SHP77 (cell line): ENCODE measurements at places on chromosomes 12 and 14.
A peak's percentile ranks its signal among the peaks of the same experiment; 100 is the strongest.

DNA sequence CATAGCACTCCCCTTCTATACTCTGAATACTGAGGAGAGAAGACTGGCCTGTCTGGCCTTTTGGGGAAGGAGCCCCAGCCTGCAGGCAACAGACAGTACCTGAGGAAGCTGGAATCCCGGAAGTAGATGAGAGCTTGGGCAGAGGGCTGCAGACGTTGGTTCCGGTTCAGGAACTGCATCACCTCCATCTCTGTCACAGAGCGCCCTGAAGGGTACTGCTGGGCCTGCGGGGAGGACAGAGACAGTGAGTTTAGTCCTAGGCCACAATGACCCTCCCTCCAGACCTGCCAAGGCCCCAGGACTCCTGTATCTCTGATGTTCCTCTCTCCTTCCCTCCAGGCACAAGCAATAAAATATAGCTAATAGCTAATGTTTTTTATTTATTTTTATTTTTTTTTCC is 28.4 kb downstream of the TEP1 start:
- no peak for DNase-seq

GRCh38 chr12:16472631-16473030 is 125.2 kb downstream of the MGST1 start:
- DNase-seq, result no peak

- no peak for DNase-seq
Measured at GRCh38 chr12:15265875-15266274, 44.7 kb upstream of the RERG start.

DNA sequence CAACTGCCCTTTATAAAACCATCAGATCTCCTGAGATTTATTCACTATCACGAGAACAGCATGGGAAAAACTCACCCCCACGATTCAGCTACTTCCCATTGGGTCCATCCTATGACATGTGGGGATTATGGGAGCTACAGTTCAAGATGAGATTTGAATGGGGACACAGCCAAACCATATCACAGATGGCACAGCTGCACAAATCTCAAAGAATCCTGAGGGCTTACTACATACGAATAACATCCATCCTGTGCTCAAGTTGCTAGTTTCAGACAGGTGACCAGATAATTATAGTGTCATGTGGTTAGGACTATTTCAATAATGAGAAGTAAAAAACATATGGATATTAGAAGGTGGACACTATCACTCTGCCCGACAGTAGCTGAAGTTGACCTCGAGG is 211.2 kb downstream of the NUAK1 start:
- no peak for DNase-seq

DNA sequence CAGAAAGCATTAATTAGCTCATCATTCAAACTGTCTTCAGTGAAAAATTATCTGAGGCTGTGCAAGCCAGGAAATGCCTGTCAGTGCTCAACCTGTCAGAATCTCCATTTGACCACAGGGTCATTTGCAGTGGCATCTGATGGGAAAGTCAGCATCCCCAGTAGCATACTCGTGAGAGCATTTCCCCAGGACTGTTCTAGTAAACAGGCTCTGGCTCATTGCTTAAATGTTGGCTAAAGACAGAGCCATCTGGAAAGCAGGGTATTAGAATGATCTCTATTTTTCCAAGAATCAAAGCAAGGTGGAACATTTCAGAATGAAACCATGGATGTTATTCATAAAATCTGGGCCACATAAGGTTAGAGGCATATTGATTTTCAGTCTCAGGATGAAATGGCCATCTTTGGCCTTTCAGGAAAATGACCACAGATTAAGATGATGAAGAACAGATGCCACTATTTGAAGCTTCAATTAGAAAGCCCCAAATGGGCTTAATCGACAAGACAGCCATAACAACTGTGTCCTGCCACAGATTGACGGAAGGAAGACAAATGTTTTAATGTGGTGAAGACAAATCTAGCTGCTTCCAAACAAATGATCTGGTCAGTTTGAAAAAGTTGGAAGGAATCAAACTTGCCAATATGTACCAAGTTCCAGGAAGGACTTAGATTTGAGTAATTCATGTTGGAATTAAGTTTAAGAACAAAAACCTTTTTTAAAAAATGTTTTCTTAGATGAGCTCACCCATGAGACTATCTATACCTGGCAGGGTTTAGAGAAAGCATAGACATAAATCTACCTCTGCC is 94.0 kb upstream of the FAR2 start:
- DNase-seq, result no peak

- DNase-seq, result no peak
Measured at GRCh38 chr14:49623941-49624839, 3.6 kb downstream of the MGAT2 start.

DNA sequence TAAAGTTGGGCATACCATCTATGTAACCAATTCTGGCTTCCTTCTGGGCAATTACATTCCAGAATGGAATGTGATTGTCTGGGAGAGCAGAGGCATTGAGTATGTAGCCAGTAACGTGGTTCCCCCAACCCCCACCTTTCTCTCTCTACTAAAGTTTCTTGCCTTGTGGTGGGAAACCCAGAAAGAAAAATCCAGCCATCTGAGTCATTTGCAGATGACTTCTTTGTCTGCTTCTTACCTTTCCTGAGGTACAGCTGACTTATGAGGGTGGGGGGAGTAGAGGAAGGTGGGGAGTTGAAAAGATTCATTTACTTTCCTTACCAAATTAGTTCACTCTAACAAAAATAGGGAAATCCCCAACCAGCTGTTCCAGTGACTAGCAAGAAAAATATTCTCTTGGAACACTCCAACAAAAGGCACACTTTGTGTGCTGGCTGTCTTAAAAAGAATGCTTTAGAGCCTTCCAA is 112.1 kb upstream of the FRMD6 start:
- DNase-seq, result no peak

GRCh38 chr14:62626416-62626815 is 418.8 kb downstream of the KCNH5 start:
- DNase-seq, result no peak

DNA sequence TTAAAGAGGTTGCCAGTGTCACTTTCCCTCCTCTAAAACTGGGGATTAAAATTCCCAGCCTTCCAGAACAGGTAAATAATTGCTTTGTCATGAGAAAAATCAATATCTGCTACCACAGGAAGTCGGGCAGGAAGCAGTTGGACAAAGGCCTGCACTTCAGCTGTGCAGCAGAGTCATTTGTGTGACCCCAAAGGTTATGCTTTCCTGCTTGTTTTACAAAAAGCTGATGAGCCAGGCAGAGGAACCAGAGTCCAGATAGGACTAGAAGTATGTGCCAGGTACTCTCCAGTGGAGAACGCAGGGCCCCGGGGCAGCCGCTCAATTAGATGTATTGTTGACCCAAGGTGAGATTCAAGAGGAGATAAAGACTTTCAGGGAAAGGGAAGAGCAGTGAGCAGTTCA is 117.1 kb upstream of the FRMD6 start:
- peak; percentile 85 for DNase-seq

DNA sequence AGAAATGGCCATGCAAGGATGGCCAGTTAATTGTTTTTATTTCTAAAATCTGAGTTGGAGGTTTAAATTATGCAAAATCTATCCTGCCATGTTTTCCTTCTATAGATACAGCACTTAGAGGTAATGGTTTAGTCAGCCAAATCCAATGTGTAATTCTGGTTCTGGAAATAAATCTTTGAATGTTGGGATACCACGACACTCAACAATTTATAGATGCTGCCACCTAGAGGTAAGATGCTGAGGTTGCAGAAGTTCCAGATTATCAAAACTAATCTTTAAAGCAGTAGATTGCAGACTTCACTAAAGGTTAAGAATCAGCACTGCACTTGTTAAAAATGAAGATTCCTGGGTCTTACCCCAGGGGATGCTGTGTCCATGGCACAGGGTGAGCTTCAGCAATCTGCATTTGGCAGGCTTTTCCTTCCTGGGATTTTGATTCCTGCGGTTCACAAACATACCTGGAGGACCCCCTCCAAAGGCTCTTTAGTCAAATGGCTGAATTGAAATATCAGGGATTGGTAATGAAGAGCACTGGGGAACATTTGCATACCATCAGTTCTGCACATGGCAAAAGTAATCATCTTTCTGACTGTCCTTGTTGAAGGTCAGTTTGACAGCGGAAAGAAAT is 53.4 kb upstream of the ANO4 start:
- no peak for DNase-seq

DNA sequence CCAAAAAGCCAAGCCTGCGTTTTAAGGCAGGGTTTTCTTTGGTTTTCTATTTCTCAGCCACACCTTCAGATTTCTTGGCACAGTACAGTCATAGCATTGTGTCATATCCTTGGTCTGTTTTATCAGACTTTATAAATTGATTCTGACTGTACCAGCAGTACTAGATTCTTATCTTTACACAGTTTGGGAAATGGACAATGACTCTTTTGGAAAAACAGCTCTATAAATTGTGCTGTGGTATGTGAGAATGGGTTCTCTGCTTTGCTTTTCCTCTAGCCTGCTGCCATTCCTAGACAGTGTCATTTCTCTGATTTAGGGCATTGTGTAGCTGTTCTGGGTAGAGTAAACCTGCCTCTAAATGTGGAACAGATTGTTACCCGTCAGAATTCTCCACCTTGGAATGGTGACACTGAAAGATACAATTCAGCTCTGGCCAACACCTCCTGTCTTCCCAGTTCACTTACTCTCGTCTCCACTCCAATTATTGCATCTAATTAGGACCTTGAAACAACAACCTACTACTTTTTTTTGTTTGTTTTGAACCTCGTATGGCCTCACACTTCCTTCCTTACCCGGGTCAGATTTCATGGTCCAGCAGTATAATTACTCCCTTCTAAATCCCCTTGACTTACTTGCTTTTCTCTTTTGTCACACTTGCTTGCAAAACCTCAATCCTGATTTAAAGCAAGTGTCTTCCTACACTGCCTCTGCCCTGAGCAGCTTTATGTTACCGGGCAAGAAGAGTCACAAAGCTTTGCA is 226.3 kb downstream of the ERC1 start:
- DNase-seq, result no peak

GRCh38 chr14:90522571-90523191 is 125.9 kb downstream of the CALM1 start:
- peak; percentile 66 for DNase-seq

DNA sequence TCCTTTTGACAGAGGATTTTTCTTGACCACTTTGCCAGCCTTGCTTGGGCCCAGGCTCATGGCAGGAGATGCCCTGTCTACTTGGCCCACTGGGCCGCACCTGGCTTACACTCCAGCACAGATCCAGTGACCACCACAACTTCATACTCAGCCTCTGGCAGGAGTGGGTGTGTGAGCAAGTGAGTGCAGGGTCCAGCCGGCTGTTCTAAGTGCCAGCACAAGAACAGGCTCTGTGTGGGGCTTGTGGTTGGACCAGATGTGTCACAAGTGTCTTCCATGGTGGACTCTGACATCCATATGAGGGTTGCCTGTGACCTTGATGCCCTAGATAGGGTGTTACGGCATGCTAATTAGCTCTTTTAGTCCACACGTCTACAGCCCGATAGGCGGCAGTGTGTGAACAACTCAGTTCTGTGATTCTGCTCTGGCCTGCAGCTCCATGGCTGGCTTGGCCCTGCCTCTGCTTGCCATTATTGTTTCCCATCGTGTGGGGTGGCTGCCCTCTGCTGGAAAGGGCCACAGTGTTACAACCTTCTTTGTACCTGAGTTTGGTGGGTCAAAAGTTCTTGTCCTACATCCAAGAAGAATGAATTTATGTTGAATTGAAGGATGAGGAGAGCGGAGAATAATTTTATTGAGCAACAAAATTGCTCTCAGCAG is 1089.1 kb downstream of the SLC6A15 start:
- DNase-seq, result peak; percentile 37

DNA sequence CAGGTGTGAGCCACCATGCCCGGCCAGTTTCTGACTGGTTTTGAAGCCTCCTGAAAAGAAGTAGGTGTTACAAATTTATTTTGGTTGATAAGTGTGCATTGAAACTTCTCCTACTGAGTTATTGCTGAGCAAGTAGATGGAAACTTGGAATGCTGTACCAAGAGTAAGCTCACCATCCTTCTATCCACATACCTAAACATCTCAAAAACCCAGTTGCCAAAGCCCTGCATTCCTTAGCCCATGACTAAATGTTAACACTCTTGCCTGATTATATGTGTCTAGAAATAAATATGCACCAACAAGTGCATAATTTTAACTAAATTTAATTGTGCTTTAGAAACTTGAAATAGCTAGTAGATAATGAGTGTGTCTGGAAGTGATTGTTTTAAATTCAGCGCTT is 357.8 kb downstream of the DUSP6 start:
- DNase-seq, result no peak

DNA sequence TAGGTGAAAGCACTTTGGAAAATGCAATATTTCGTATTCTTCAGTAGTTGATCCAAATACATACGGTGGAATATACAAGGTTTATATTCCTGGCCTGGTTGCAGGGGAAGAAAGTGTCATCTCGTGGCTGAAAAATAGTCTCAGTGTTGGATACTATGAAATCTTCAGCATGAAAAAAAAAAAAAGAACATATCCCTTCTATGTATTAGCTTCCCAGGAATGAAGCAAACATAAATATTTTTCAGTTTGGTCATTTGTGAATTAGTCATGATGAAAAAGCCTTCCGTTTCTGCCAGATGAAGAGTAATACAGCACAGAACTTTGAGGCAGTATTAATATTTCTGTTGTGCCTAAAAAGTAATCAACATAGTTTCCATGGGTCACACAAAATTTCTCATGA is 36.7 kb downstream of the FLRT2 start:
- no peak for DNase-seq

- no peak for DNase-seq
Measured at GRCh38 chr12:31250179-31250578, 75.8 kb downstream of the SINHCAF start.

DNA sequence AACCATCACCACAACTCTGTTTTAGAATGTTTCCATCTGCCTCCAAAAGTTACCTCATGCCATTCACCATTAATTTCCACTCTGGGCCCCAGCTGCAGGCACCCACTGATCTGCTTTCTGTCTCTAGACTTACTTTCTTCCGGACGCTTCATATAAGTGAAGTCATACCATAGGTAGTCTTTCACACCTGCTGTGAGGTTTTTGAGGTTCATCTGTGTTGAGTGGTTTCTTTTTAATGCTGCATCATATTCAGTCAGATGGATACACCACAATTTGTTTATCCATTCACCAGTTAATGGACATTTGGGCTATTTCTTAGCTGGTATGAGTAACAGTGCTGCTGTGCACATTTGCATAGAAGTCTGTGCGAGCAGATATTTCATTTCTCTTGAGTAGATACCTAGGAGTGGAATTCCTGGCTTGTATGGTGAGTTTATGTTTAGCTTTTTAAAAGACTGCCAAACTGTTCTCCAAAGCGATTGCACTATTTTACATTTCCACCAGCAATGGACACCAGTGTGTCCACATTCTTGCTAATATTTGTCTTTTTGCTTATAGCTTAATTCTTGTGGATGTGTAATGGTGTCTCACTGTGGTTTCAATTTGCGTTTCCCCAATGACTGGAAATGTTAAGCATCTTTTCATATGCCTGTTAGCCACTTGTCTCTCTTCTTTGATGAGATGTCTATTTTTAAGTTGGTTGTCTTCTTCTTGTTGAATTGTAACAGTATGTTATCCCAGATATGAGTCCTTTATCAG is 48.3 kb downstream of the ZFYVE21 start:
- no peak for DNase-seq

DNA sequence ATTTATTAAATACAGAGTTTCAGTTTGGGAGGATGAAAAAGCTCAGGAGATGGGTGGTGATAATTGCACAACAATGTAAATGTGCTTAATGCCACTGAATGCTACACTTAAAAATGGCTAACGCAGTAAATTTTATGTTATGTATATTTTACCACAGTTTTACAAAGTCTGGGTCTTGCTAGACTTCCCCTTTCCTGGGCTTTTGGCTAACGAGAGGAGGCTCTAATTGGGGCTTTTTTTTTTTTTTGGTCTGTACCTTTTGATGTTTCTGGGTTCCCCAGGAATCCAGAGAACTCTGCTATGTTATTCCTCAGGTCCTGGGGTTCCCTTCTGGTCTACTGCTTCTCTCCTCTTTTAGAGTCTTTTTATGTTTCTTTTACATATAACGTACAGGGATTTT is 355.5 kb downstream of the CACNA1C start:
- DNase-seq, result no peak
